ENCODE measurements at places on chromosomes 12 and 14.

DNA sequence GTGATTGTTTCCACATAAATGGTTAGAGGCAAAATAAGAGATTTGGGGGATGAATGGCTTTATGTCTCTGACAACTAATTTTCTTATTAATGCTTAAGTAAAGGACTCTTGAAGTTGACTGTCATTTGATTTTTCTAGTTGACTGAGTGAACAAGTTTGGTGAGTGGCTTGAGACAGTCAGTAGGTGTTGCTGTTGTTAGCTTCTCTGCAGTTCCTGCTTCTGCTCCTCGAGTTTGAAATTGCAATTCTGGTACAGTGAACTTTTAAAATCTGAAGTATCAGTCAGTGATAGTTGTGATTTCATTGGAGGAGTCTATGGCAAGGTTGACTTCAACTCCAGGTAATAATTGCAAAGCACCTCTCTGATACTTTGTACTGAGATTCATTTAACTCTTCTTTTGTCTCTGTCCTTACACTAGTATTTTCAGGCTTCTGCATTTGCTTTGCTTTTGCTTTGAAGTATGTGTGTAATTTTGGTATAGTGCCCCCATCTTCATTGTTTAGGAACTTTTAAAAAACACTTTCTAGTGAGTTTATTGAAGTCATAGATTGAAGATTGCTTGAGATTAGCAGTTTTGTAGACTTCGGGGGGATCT is 415.5 kb downstream of the PCNX1 start:
- no peak for DNase-seq

DNA sequence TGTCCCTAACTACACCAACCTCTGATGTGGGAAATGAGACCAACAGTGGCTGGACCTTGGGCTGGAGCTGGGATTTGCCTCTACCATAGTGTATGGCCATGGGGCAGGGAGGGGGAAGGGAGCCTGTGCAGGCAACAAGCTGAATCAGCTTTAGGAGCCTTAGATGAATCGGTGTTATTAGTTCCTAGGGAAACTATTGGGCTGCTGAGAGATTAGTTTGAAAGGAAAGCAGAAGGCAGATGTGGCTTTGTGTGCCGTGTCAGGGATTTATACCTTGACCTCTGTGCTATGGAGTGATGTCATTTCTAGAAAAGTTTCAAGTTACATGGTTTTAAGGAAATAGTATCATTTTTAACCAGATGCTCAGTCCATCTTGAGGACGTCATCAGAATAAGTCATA is 19.5 kb upstream of the GAS2L3 start:
- no peak for DNase-seq

- no peak for DNase-seq
Measured at GRCh38 chr12:10939163-10939562, at the start of gene TAS2R14. TSS of gene TAS2R14 (minus strand) at chr12:10939263. CDS start at chr12:10939207, 56 bp downstream.

DNA sequence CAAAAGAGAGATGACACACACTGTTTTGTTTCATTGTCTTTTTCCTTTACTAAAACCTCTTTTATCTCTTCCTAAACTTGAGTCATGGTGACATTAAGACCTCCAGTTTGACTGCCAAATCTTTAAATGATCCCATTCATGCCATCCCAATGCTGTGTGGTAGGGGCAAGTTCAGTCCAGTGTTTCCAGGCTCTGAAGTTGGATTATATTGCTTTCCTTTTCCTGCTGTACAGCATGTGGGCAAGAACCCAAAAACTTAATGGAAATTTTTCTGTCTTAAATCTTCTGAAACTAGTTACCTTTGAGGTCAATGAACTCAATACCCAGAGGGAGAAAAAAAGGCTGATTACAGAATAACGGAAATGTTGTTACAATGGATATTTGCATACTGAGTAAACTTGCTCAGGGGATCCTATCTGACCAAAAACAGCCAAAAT is 187.1 kb upstream of the FAR2 start:
- DNase-seq: no peak

DNA sequence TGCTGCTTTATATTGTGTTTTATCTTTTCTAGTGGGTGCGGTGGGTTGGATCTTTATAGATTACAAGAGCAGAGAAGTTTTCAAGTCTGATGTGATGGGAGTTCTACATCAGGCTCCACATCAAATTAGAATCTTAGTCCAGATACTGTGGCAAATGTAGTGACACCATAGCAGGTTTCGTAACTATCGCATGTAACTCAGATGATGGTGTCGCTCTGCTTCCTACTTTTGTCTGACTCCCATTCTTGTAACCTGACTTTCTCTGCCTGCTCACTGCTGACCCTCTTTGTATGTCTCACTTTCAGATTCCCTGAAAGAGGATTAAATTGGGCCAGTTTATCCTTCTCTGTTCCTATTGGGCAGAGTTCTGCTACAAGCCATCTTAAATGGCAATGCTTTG is 22.8 kb upstream of the FBXO34 start:
- no peak for DNase-seq

DNA sequence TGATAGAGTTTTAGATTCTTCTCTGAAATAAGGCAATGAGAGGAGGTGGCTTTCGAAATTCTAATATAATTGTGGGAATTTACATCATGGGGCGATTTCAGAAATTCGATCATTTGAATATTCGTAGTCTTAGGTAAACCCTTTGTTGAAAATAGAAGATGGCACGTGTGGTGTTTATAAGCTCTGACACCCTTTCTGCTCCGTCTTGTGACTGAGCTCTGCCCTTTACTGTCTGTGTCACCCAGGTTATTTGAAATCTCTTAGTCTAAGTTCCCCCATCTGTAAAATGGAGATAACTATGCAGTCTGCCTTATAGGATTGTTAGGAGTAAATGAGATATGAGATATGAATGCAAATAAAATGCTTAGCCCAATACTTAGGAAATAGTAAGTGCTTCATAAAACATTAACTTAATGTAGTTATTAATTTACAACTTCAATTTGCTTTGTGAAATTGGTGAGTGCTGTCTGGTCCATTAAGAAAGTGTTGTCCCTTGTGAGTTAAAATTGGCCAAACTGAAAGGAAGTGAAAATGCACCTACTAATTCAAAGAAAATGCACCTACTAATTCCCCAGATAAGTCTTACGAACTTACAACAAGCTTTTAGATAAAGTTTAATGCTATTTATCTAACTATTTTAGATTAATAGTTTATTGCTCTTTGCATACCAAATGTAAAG is 1.5 kb downstream of the BMAL2 start:
- DNase-seq: no peak

- DNase-seq: no peak
Measured at GRCh38 chr14:27836386-27836785, 930.2 kb upstream of the FOXG1 start.

DNA sequence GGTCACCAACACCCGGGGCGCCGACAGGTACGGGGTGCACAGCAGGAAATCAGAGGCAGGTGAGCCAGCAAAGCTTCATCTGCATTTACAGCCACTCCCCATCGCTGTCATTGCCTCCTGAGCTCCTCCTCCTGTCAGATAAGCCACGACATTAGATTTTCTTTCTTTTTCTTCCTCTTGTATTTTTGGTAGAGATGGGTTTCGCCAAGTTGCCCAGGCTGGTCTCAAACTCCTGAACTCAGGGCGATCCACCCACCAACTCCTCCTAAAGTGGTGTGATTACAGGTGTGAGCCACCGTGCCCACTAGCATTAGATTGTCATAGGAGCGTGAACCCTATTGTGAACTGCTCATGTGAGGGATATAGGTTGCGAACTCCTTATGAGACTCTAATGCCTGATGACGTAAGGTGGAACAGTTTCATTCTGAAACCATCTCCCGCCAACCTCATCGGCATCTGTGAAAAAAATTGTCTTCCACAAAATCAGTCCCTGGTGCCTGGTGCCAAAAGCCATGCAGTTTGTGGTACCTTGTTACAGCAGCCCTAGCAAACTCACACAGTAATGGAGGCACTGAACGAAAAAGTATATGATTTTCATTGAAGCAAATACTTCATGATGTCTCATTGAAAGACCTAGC is 1.5 kb downstream of the STYK1 start:
- no peak for DNase-seq

DNA sequence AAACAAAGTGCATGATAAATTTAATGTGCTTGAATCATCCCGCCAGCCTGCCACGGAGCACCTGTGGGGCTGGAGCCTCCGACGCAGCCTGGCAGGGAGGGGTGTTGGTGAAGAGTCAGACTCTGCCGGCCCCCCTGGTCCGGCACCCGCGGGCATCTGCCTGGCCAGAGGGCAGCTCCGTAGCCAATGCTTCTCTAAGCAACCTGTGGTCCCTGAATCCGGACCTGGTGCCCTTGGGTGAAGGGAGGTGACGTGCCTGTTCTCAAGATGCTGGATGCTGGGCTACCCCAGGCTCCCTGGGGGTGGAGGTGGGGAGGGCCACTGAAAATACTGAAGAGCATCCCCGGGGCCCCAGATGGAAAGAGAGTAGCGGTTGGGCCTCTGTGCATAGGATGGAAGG is 158.6 kb upstream of the C14orf180 start:
- no peak for DNase-seq

- DNase-seq: no peak
Measured at GRCh38 chr14:72692696-72693095, 201.2 kb downstream of the DPF3 start.

DNA sequence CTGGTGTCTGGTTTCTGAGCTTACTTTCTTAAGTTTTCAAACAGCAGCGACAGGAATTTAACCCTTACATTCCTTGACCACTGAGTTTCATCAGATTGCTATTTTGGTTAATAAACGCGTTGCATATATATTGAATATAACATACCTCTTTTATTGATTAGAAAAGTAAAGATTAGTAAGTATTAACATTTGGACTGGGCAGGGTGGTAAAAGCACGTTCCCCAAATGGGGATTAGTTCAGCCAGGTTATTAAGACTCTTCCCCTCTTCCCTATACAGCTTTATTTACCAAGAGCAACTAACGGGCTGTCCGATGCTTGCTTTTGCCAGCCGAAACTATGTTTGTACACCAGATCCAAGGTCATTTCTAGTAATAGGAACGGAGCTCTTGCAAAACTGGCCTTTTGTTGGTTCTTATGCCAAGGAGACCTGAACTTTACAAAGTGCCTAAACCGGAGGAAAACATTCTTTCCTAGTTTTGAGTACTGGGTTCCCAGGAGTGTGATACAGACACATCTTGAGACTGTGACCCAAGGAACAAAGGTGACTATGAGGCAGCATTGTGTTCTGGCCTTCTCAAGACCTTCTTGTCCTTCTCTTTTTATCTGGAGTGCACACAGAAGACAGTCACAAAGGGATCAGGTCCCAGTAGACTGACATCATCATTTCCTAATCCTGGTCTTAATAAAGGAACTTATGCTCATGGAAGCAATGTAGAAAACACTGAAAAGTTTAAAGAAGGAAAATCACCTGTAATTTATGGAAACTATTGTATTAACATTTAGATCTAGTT is 2.6 kb downstream of the GLRX5 start:
- no peak for DNase-seq

- no peak for DNase-seq
Measured at GRCh38 chr14:28608851-28609828, 157.4 kb upstream of the FOXG1 start.

DNA sequence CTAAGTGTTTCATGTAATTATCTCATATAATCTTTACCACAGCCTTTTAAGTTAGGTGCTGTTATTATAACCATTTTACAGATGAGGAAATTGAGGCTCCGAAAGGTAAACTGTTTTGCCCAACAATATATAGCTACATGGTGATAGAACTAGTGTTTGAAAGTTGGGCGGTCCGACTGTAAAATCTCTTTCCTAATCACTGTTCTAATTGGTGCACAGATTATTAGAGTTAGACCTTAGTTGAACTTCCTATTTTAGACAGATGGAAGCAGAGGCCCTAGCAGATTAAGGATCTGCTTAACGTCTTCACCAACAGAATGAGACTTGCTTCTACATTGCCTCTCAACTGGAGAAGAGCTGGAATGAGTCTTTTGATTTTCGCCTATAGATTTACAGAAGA is 30.0 kb upstream of the DUSP6 start:
- no peak for DNase-seq

DNA sequence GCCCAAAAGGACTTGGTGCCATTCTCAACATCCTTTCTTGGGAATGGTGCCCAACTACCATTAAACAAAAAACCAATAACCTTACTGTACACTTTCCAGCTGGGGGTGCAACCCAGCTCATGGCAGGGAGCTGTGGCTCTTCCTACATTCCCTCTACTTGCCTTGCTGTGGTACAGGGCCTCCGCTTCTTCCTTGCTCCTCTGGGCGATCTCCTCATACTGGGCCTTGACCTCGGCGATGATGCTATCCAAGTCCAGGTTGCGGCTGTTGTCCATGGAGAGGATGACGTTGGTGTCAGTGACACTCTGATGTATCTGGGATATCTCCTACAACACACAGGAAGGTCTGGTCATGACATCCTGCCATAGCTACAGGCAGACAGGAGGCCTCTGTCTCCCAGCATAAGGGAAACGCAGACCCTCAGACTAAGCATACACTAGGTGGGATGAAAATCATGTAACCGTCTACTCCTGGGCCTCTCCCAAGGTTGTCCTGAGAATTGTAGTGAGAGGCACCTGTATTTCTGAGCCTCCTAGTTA is 3.9 kb downstream of the KRT2 start:
- no peak for DNase-seq

GRCh38 chr12:21337959-21338744 is 3.4 kb upstream of the SLCO1A2 start:
- peak; percentile 69 for DNase-seq

- peak; percentile 33 for DNase-seq
Measured at GRCh38 chr14:54901380-54902142, 1.1 kb downstream of the GCH1 start.

DNA sequence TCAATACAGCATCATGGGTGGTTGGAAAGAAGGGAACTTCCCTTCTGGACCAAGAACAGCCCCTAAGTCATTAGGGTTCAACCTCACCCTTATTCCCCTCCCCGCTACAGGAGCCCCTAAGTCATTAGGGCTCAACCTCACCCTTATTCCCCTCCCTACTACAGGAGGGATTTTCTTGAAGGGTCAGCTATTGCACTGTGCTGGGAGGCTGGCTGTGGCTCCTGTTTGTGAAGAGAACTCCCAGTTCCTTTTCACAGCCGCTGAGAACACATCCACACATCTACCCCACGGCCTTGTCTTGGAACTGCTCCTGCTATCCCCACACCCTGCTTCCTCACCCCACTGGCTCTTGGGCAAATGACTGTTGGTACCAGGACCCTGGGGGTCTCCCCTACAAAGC is 44.9 kb downstream of the ERH start:
- no peak for DNase-seq

GRCh38 chr12:90280033-90280432 is 571.4 kb upstream of the ATP2B1 start:
- no peak for DNase-seq

GRCh38 chr12:64656429-64656828 is 46.1 kb downstream of the RASSF3 start:
- DNase-seq: no peak

- no peak for DNase-seq
Measured at GRCh38 chr14:93941293-93941910, 14.3 kb downstream of the FAM181A start.

- DNase-seq: no peak
Measured at GRCh38 chr14:94665121-94665520, 52.9 kb downstream of the SERPINA3 start.

- peak; percentile 69 for DNase-seq
Measured at GRCh38 chr12:123723765-123724164, 11.6 kb downstream of the ATP6V0A2 start.

- DNase-seq: no peak
Measured at GRCh38 chr14:89625731-89626232, 208.7 kb upstream of the FOXN3 start.

GRCh38 chr14:70032447-70032846 is 153.2 kb downstream of the SMOC1 start:
- no peak for DNase-seq
